ENCODE measurements at places on chromosomes 7 and 10.
A peak's percentile ranks its signal among the peaks of the same experiment; 100 is the strongest.

DNA sequence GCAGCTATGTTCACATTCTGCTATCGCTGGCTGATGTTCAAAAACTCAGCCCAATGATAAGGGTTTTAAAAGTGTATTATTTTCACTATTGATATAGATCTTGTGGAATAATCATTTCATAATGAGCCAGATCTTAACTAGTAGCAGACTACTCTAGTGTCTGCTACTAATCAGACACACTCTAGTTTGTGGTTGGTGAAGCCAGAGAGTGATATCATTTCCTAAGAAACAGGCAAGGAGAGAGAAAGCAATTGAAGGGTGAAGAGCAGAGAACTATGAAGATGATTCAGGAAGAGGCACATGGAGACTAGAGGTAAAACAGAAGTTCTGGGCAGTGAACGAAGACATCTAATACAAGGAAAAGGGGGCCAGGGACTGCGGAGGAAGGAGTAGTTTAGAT lies 58.2 kb upstream of the BET1 start:
- H3K4me3 ChIP-seq = no peak overlapping the region
- DNase-seq = no peak
- H3K27ac ChIP-seq = no peak overlapping the region

DNA sequence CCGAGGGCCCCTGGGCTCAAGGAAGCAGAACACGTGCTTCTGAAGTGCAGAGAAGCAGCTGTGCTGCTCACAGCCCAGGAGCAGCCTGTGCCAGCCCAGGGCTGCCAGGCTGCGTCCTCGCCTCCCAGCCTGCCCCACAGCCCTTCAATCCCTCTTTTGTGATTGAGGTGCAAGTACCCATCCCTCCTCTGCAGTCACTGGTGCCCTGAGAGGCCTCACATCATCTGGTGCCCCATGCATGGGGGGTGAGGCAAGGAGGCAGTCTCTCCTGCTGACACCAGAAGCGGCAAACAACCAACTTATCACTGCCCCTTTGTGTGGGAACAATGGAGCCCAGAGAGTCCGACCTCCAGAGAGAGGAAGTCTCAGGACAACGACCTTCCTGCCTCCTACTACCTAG lies 49.8 kb upstream of the FGFR2 start:
- no peak for DNase-seq
- H3K27ac ChIP-seq = no peak overlapping the region
- H3K4me1 ChIP-seq = no peaks in the 10 kb centered on the region
- H3K4me3 ChIP-seq = no peak overlapping the region

DNA sequence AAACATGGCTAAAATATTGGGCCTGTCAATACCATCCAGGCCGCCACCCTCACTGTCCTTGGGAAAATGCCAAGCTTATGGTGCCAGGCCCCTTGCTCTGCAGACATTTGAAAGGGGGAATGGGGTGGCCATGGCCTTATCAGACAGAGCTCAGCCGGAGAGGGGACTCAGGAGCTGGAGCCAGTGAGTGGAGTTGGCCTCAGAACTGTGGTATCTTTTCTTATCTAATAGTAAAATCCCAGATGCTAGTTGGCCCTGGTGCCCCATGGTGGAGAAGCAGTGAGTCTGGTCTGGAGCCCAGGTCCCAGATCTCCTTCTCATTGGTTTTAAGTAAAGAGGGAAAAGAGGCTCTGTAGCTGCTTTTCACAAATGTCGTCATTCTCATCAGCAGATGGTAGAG lies 49.6 kb upstream of the SORCS3 start:
- no peaks in the 10 kb centered on the region for H3K27me3 ChIP-seq
- H3K4me3 ChIP-seq = no peak overlapping the region
- no peak for DNase-seq
- peaks cover 3% of the 10 kb centered on the region for H3K4me1 ChIP-seq

DNA sequence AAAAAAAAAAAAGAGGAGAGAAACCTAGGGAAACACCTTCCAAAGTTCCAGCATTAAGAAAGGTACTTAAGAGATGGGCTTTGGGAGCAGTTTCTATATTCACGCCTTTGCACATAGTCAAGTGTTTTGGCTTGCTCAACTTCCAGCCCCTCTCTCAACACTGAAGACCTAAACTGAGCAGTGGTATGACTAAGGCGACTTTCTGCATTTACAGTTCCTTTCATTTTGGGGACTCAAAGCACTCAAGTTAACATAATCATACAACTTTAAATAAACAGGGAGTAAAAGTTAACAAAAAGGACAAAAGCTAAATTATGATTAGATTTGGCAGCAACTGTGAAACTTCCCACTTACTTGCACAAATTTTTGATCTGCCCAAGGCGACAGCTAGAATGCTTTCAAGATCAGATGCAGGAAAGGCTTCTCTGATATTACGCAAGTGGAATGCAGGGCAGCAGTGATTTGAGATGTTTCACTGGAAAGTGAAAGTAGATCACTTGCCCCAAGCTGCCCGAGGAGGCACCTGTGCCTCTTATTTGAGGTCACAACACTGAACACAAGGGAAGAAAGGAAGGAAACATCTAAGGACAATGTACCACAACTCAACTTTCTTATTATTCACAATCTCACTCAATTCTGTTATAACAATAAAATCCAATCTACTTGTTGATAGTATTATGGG lies 199.5 kb downstream of the SKAP2 start:
- DNase-seq = no peak
- no peaks in the 10 kb centered on the region for H3K36me3 ChIP-seq
- H3K27ac ChIP-seq = no peak overlapping the region
- no peaks in the 10 kb centered on the region for H3K27me3 ChIP-seq
- H3K4me1 ChIP-seq = no peaks in the 10 kb centered on the region
- H3K4me3 ChIP-seq = no peak overlapping the region

- no peak overlapping the region for H3K4me3 ChIP-seq
- DNase-seq = no peak
- no peaks in the 10 kb centered on the region for H3K27me3 ChIP-seq
- no peaks in the 10 kb centered on the region for H3K36me3 ChIP-seq
Measured at GRCh38 chr7:95095259-95095965, 188.0 kb downstream of the PPP1R9A start.

GRCh38 chr10:129470103-129470851 lies 3.2 kb downstream of the MGMT start:
- H3K4me1 ChIP-seq = peaks cover 5% of the 10 kb centered on the region
- no peak overlapping the region for H3K4me3 ChIP-seq
- H3K36me3 ChIP-seq = no peaks in the 10 kb centered on the region
- no peak overlapping the region for H3K27ac ChIP-seq
- no peaks in the 10 kb centered on the region for H3K27me3 ChIP-seq
- DNase-seq = no peak

GRCh38 chr7:1361016-1361755 lies 98.1 kb downstream of the MICALL2 start:
- no peak for DNase-seq
- no peaks in the 10 kb centered on the region for H3K27me3 ChIP-seq
- no peaks in the 10 kb centered on the region for H3K36me3 ChIP-seq
- H3K4me3 ChIP-seq = no peak overlapping the region
- no peak overlapping the region for H3K27ac ChIP-seq

- H3K4me3 ChIP-seq = no peak overlapping the region
- H3K36me3 ChIP-seq = no peaks in the 10 kb centered on the region
- no peaks in the 10 kb centered on the region for H3K27me3 ChIP-seq
- no peak overlapping the region for H3K27ac ChIP-seq
- DNase-seq = no peak
- no peaks in the 10 kb centered on the region for H3K4me1 ChIP-seq
Measured at GRCh38 chr10:69093933-69094332, 6.0 kb downstream of the SRGN start.

GRCh38 chr10:111756217-111757061 lies 427.1 kb downstream of the GPAM start:
- no peaks in the 10 kb centered on the region for H3K36me3 ChIP-seq
- no peaks in the 10 kb centered on the region for H3K27me3 ChIP-seq
- DNase-seq = peak; percentile 66

DNA sequence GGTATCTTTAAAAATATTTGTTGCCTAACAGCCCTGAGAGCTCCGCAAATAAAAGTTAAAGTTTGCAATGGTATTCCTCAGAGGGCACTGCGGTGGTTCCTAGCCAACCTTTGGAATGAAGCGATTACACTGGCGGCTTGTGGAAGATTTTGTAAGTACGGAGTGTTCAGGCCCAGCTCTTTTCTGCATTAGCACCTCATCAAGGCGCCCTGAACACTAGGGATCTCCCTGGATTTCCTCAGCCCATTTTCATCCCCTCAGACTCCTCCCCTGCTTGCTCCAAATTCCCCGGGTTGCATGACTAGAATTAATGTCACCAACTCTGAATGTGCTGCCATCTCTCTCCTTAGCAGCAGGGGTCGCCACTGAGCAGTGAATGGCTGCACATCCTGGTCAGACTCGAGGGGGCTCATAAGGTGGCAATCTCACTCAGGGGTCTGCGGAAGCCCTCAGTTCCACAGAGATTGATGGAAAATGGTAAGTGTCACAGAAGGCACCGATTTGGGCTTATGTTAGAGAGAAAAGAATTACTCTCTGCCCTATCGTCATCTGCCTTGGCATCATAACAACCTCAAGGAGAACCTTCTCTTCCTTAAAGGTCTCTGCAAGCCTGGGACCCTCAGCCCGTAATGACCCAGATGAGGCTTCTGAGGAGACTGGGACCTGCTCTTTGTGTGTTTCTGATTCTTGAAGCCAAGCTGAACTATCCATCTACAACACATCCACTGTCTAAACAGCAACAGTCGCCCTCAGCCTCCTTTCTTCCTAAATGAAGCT lies 262.8 kb upstream of the AOAH start:
- H3K4me1 ChIP-seq = peaks cover 3% of the 10 kb centered on the region
- DNase-seq = peak; percentile 70
- no peaks in the 10 kb centered on the region for H3K27me3 ChIP-seq
- H3K27ac ChIP-seq = no peak overlapping the region

DNA sequence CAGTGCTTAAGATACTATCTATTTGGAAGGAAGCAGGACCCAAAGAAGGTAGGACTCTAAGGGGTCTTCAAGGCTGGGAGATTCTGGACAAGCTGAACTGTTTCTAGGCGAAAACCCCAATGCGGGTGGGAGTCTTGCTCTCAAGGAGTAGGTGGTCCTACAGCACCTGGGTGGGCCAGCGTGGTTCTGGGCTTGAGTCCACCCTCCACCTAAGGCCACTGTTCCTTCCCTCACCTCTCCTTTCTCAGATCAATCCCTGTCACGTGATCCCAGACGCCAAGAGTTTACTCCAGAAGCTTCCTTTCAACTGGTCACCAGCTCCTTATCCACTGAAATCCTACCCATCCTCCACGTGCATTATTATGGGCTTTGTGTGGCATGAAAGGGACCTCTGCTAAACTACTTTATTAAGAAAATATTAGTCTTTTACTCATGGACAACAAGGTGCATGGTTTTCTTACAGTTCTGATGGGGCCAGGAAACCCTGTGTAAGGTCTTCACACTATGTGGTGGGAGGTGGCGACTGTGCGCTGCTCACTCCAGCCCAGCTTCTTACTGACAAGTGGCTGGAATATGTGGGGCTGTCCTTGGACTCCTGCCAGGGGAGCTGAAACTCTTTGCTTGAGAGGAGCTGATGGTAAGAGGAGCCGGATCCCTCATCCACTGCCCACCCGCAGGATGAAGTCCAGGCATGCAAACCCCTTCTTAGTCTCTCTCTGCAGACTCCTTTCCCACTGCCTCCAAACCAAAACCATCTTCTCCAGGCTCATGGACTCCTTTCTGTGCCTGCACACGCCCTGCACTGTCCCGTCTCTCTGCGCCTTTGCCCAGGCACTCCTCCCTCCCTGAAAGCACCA lies 1.6 kb downstream of the ZNF746 start:
- no peaks in the 10 kb centered on the region for H3K4me1 ChIP-seq
- 0 out of 2 replicates have a peak, but pooled peaks cover 6% of the 10 kb centered on the region for H3K36me3 ChIP-seq
- 0 out of 2 replicates have a peak, but pooled peaks cover 2% of the 10 kb centered on the region for H3K27me3 ChIP-seq

- H3K4me3 ChIP-seq = no peak overlapping the region
- peaks cover 7% of the 10 kb centered on the region for H3K4me1 ChIP-seq
- no peak overlapping the region for H3K27ac ChIP-seq
- peak; percentile 96 for DNase-seq
- no peaks in the 10 kb centered on the region for H3K27me3 ChIP-seq
Measured at GRCh38 chr7:7099584-7100014, 82.7 kb upstream of the C1GALT1 start.

DNA sequence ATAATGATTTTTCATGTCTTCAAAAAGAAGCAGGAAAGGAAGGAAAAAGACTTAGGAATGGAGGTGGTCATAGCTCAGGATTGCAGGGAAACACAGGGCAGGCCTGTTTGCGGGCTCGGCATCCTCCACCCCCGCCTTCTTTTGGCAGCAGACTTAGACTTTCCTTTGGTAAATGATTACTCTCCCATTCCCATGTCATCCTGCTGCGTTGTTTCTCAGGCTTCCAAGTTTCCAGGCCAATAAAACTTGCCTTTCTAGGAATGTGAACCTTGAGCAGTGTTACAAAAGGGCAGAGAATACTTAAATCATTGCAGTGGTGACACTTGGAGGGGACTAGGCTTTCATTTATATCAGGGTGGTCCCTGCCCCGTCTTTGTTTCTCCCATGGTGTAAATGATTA lies 34.0 kb upstream of the DGKB start:
- no peak overlapping the region for H3K4me3 ChIP-seq
- no peak overlapping the region for H3K27ac ChIP-seq
- H3K4me1 ChIP-seq = no peaks in the 10 kb centered on the region
- DNase-seq = no peak
- no peaks in the 10 kb centered on the region for H3K27me3 ChIP-seq
- no peaks in the 10 kb centered on the region for H3K36me3 ChIP-seq

DNA sequence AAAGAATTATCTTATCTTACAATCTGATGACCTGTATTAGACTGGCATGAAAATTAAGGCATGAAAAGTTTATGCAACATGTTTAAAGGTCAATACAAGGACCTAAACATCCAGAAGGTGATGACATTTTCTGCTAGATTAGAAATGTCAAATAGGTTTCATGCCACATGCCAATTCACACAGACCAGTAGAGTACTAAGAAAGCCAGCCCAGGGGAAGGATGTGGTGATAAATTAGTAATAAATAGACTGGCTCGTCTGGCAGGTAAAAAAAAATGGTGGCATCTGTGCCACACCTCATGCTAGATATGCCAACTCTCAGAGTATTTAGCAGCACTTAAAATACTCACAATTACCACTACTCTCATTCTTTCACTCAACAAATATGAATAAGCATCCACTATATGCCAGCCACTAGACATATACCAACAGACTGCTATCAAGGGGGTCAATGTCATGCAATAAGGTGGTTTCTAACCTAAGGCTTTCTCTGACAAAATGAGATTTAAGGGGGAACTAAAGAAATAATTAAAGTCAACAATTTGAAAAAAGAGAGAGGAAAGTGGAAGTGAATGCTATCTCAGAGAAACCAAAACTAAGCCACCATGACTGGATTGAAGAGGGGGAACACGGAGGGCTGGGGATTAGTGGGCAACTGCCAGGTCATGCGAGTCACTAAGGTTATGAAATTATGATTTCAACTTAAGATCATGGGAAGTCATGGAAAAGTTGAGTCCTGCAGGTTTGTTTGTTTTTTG lies 83.5 kb downstream of the SGMS1 start:
- H3K4me1 ChIP-seq = peaks cover 2% of the 10 kb centered on the region
- no peak overlapping the region for H3K4me3 ChIP-seq
- no peaks in the 10 kb centered on the region for H3K27me3 ChIP-seq
- DNase-seq = no peak
- no peaks in the 10 kb centered on the region for H3K36me3 ChIP-seq

Measured in iPS DF 6.9 (cell line).